ENCODE measurements at places on chromosomes 11 and 22. TPM values are rescaled to one million over a fixed set of nuclear protein-coding genes. Genes with fewer than 3 reads are reported as not detected.

The CEND1 gene
- total RNA-seq, result not detected

The KDM4D gene
- total RNA-seq, result 2.7 TPM

The TRIM29 gene
- 31.8 TPM for total RNA-seq

The SOX6 gene
- total RNA-seq, result not detected

The TIMP3 gene
- total RNA-seq, result 0.12 TPM

GRCh38 chr11:124776865-124777645, 15.0 kb upstream of the ESAM start:
- H3K27me3 ChIP-seq, result no peaks in the 10 kb centered on the region
- DNase-seq, result no peak
- H3K27ac ChIP-seq, result no peak overlapping the region
- no peak overlapping the region for H3K4me3 ChIP-seq
- peaks cover 2% of the 10 kb centered on the region for H3K4me1 ChIP-seq

- DNase-seq, result no peak
- no peaks in the 10 kb centered on the region for H3K4me1 ChIP-seq
- H3K4me3 ChIP-seq, result no peak overlapping the region
- peaks cover 3% of the 10 kb centered on the region for H3K27me3 ChIP-seq
- no peaks in the 10 kb centered on the region for H3K36me3 ChIP-seq
- H3K27ac ChIP-seq, result no peak overlapping the region
These were observed 568 bp downstream of the SCUBE1 start for GRCh38 chr22:43342347-43343261.

- no peaks in the 10 kb centered on the region for H3K36me3 ChIP-seq
- no peak overlapping the region for H3K4me3 ChIP-seq
- no peak for DNase-seq
- peaks cover 4% of the 10 kb centered on the region for H3K4me1 ChIP-seq
- peaks cover 53% of the 10 kb centered on the region for H3K27me3 ChIP-seq
These were observed 2.4 kb downstream of the TPBGL start for GRCh38 chr11:75242722-75243600.

GRCh38 chr11:126495281-126496220, 140.1 kb downstream of the ST3GAL4 start:
- H3K27me3 ChIP-seq, result peaks cover 35% of the 10 kb centered on the region
- H3K4me3 ChIP-seq, result no peak overlapping the region
- no peaks in the 10 kb centered on the region for H3K36me3 ChIP-seq
- H3K27ac ChIP-seq, result no peak overlapping the region
- H3K4me1 ChIP-seq, result no peaks in the 10 kb centered on the region

GRCh38 chr11:9689721-9690120, 25.8 kb downstream of the SWAP70 start:
- no peaks in the 10 kb centered on the region for H3K36me3 ChIP-seq
- no peak for DNase-seq
- peaks cover 30% of the 10 kb centered on the region for H3K4me1 ChIP-seq
- H3K27ac ChIP-seq, result no peak overlapping the region

DNA sequence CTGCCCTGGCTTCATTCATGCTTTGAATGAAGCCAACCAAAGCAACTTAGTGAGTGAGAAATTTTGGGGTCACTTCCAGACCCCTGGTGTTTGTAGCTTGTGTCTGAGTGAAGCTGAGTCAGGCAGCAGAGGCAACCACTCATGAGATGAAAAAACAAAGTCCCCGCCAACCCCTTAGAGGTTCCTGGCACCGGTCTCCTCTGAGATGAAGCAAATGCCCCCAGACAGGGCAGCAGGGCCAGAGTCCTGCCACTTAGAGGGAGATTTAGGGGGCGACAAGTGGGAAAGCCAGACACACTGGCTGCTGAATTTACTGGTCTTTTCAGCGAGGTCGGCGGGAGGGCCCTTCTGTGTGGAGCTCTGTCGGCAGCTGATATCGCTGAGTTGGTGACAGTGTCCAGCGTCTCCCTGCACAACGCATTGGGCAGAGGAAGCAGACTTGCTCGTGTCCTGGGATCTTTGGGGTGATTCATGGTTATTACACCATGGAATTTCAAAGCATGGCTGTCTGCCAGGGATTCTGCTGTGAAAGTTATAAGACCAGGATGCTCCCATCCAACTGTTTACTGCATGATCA, 482.6 kb downstream of the MIAT start:
- no peaks in the 10 kb centered on the region for H3K4me1 ChIP-seq
- H3K4me3 ChIP-seq, result no peak overlapping the region
- peaks cover 10% of the 10 kb centered on the region for H3K27me3 ChIP-seq
- H3K36me3 ChIP-seq, result no peaks in the 10 kb centered on the region
- no peak for DNase-seq
- no peak overlapping the region for H3K27ac ChIP-seq

- H3K4me1 ChIP-seq, result peaks cover 10% of the 10 kb centered on the region
- DNase-seq, result no peak
- no peak overlapping the region for H3K4me3 ChIP-seq
- no peaks in the 10 kb centered on the region for H3K27me3 ChIP-seq
These were observed 4.4 kb downstream of the MTMR3 start for GRCh38 chr22:29887358-29887757.

DNA sequence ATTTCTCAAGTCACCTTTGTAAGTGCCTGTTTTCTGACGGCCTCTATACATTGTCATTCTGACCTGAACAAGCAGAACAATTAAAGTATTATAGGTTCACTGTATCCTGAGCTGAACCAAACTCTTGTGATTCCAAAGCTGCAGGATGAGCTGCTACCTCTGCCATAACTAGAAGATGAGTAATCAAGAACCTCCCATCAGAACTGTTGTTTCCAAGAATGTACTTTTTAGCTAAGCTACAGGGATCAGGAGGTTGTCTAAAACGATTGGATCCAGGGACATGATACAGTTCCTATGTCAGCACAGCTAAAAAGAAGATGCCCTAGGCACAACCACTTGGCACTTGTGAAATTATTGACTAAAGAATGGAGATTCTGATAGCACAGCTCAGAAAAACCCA, 288.4 kb upstream of the CCDC90B start:
- H3K36me3 ChIP-seq, result no peaks in the 10 kb centered on the region
- H3K4me1 ChIP-seq, result no peaks in the 10 kb centered on the region
- H3K27me3 ChIP-seq, result no peaks in the 10 kb centered on the region
- no peak for DNase-seq
- H3K27ac ChIP-seq, result no peak overlapping the region

GRCh38 chr11:120784566-120785251, 239.2 kb upstream of the TBCEL start:
- H3K27me3 ChIP-seq, result peaks cover 59% of the 10 kb centered on the region
- H3K36me3 ChIP-seq, result no peaks in the 10 kb centered on the region
- H3K27ac ChIP-seq, result no peak overlapping the region

DNA sequence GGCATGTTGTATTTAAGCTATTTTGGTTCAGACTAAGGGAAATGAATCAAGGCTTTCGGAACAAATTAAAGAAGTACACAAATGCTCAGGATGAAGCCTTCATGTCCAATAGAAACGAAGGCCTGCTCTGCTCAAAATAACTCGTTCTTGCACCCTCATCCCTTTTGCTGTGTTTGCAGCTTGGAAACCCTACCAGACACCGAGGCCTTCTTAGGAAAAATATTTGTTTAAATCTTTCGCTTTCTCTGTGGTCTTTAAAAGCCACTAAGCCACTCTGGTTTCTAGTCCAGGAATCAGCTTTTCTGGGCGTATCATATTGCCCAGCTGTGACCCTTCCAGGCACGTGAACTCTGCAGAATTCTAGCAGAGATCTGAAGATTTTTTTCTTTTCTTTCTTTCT, 60.9 kb upstream of the HSPA8 start:
- no peak for DNase-seq
- H3K27ac ChIP-seq, result no peak overlapping the region
- H3K36me3 ChIP-seq, result no peaks in the 10 kb centered on the region
- H3K4me3 ChIP-seq, result no peak overlapping the region
- H3K4me1 ChIP-seq, result peaks cover 11% of the 10 kb centered on the region

DNA sequence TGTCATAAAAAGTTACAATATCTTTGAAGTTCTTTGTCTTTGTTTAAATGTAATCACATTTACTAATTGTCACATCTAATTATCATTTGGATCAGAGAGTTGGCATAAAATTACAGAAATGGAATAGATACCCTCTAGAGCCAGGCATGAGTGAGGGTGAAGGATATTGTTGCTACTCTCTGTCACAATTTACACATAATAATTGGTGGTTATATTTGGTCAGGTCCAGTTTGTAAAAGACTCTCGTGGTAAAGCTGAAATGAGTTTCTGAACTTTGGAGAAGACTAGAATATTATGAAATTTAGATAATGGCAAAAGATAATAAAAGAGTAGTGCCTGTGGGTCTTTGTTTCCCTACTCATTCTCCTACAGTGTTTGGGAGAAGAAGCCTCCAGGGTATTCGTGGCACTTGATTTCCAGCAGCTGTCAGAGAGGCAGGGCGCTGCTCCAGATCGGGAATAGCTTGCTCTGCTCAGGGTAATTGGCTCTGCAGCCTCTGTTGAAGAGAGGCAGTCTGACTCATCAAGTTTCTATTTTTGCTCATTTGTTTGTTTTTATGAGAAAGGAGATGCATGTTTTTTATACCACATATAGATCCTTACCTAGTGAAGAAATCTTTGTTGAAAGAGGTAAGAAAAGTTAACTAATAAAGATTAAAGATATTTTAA, 349.9 kb downstream of the CNTN5 start:
- H3K27me3 ChIP-seq, result no peaks in the 10 kb centered on the region
- no peaks in the 10 kb centered on the region for H3K36me3 ChIP-seq
- H3K4me3 ChIP-seq, result no peak overlapping the region
- no peak overlapping the region for H3K27ac ChIP-seq
- H3K4me1 ChIP-seq, result 0 out of 2 replicates have a peak, but pooled peaks cover 5% of the 10 kb centered on the region

DNA sequence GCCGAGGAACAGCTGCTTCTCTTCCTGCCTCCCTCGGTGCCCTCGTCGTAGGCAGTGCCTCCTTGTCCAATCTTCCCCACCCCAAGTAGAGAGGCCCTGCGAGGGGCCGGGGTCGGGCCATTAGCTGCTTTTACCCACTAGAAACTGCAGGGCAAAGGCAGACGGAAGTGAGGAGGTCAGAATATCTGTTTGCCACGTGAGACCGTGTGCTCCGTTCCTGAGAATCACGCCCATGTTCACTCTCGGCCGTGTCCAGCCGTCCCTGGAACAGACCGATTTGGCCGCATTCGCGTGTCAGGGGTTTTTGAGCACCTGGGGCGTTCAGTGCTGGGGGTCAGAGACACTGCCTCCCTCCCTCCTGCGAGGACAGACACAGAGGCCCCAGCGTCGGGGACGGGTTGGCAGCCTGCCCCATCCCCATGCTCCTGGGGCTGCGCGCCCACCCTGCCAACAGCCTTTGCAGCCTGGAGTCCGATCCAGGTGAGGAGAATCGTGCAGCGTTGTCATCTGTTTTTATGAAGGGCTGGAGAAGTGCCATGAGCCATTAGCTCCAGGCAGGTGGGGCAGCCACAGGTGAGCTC, 982.2 kb downstream of the BRD1 start:
- H3K4me3 ChIP-seq, result no peak overlapping the region
- no peaks in the 10 kb centered on the region for H3K27me3 ChIP-seq
- DNase-seq, result no peak
- H3K27ac ChIP-seq, result no peak overlapping the region
- no peaks in the 10 kb centered on the region for H3K4me1 ChIP-seq
- H3K36me3 ChIP-seq, result no peaks in the 10 kb centered on the region

GRCh38 chr22:19291218-19291579, 320 bp downstream of the CLTCL1 start:
- no peaks in the 10 kb centered on the region for H3K36me3 ChIP-seq
- peak overlapping the region; percentile 86 for H3K4me3 ChIP-seq
- no peak for DNase-seq

DNA sequence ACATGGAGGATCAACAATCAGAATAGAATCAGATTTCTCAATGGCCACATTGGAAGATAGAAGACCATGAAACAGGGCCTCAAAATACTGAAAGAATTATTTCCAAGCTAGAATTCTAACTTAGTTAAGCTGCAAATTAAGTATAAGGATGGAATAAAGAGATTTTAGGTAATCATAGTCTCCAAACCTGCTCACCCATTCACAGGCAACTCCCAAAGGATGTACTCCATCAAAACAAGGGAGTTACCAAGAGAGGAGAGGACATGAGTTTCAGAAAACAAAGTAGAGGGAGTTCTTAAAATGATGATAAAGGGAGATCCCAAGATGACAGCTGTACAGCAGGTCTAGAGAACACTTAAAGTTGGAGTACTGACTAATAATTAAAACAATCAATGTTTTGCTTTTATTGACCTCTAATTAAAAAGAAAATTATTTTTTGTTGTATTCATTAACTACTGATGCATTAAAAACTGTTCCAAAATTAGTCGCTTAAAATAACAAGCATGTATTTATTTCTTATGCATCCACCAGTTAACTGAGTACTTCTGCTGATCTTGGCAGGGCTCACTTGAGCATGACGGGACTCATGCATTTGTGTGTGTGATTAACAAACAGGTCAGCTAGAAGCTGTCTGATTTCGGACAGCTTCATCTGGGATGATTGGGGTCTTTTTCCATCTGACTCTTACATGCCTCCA, 95.6 kb downstream of the CD44 start:
- H3K27me3 ChIP-seq, result no peaks in the 10 kb centered on the region
- no peak for DNase-seq
- peaks cover 25% of the 10 kb centered on the region for H3K4me1 ChIP-seq
- H3K36me3 ChIP-seq, result peaks cover 19% of the 10 kb centered on the region

GRCh38 chr22:31616315-31616980, 45.6 kb downstream of the PISD start:
- no peaks in the 10 kb centered on the region for H3K4me1 ChIP-seq
- DNase-seq, result no peak
- no peak overlapping the region for H3K4me3 ChIP-seq
- no peaks in the 10 kb centered on the region for H3K27me3 ChIP-seq

DNA sequence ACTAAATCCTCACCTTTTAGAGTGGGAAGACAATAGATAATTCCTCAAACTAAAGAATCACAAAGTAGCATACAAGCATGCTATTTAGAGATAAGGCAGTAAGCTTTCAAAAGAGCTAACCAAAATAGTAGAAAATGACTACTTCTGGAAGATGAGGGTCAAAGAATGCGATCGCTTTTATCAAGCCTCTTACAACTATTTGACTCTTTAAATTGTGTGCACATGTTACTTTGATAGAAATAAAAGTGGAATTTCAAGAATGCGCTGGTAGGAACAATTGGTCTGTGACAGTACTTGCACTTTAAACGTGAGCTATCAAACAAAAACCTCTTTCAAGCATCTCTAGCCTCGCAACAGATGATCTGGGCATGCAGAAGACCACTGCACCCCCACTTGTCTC, 97.3 kb downstream of the COMMD9 start:
- no peak for DNase-seq
- H3K36me3 ChIP-seq, result no peaks in the 10 kb centered on the region
- H3K27me3 ChIP-seq, result no peaks in the 10 kb centered on the region
- no peaks in the 10 kb centered on the region for H3K4me1 ChIP-seq
- H3K4me3 ChIP-seq, result no peak overlapping the region

DNA sequence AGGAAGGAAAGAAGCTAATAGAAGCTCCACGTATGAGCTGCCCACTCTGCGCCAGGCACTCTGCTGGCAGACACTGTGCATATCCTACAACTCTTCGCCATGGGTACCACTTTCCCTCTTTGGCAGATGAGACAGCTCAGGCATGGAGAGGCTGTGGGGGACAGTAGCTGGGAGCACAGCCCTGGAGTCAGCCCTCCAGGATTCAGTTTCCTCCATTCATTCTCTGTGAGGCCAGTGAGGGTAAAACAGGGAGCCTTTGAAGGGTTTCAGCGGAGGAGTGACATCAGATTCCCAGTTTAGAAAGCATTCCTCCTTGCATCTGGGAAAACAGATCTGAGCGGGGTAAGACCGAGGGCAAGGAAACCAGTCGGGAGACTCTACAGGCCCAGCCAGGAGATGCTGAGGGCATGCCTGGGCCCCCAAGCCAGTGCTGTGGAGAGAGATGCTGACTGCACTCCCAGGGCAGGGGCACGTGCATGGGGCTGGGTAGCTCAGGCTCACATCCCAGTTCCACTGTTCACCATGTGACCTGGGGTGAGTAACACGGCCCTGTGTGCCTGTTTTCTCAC, 58.3 kb upstream of the EMID1 start:
- no peak for DNase-seq
- no peaks in the 10 kb centered on the region for H3K27me3 ChIP-seq
- no peaks in the 10 kb centered on the region for H3K4me1 ChIP-seq
- no peak overlapping the region for H3K4me3 ChIP-seq
- H3K27ac ChIP-seq, result no peak overlapping the region
